Stimulated activated CD4-positive, alpha-beta T cell treated with anti-CD3 and anti-CD28 coated beads, Interleukin-4, amount 100 ng/mL, for 48 hours (primary cell): ENCODE measurements at places on chromosomes 6 and 20.

DNA sequence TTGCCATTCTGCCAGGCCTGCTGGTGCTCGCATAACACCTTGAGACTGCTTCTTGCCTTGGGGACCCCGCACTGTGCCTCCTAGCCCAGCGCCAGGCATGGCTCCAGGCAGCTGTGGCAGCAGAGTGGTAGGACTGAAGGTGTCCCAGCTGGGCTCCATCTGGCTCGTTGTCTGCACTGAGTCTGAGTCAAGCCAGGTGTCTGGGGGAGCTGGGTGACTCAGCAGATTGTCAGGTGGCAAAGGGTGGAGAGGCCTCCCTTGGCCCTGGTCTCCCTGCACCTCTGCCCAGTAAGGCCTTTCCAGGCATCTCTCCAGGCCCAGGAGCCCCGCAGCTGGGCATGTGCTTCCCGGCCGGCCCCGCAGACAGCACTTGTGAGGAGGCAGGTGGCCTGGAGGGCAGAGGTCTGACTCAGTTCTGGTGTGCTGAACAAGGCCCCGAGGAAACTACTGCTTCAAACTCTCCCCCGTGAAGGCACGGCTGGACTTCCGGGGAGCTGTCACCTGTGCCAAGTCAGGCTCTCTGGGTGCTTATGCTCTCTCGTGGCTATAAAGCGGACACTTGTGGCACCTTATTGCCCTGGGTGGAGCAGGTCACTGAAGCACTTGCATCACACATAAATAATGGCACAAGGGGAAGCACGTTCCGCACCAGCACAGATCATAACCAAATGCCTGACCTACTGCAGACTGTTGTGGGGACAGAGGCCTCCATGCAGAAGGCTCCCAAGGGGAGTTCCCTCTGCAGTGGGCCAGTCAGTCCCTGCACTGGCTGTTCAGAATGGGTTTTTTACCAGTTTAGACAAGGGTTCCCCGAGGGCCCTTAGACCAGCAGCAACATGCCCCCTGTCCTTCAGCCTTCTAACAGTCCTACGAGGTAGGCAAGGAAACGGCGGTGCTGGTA lies 27.5 kb downstream of the FOXC1 start:
- no peak for DNase-seq

- no peak for DNase-seq
Measured at GRCh38 chr20:44411020-44411756, 55.7 kb downstream of the HNF4A start.

GRCh38 chr6:22049002-22049401 lies 247.8 kb downstream of the PRL start:
- no peak for DNase-seq

DNA sequence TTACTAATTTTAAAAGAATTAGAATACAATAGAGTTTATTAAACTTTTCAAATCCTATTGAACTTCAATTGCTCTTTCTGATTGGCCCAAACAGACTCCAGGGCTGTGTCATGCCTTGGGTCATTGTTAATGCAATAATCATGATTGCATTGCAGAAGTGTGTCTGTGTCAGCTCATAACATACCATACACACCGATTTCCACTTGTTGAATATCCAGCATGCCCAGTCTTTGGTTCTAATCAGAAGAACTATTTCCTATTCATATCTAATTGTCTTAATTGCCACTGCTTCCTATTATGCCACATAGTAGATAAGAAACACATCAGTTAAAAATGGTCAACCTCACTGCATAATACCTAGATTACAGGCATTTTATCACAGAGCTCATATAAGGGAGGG lies 106.1 kb upstream of the JAG1 start:
- DNase-seq: no peak

DNA sequence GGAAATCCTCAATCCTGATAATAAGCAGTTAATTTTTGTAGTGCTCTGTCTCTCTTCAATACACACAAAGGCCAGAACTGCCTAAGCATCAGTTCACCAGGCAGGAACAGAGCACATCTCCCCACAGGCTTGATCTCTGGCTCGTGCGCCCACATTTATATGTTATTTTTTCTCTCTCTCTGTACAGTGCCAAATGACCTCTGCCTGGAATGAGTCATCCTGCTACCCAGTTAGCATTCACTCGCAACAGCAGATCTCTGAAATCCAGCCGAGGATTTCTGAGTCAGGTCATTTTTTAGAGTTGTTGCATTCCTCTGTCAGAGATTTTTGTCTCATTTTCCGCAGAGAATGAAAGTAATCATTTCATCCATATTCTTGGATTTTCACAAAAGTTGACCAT lies 107.1 kb downstream of the COL12A1 start:
- no peak for DNase-seq

DNA sequence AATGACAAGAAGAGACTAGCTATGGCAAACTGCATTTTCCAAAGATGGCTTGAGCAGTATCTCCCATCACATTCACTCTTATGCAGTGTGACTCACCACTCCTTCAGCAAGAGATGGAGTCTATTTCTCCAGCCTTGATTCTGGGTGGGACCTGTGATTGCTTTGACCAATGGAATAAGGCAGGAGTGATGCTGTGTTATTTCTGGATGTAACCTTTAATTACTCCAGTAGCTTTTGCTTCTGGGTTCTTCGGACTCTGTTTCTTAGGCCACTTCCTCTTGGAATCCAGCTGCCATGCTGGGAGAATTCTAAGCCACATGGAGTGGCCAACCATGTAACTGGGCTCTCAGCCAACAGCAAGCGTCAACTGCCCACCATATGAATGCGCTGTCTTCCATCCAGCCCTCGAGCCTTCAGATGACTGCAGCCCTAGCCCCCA lies 50.7 kb downstream of the TGM2 start:
- no peak for DNase-seq

GRCh38 chr20:34089655-34090345 lies 22.2 kb downstream of the EIF2S2 start:
- DNase-seq: no peak
